ENCODE measurements at places on chromosomes 1 and 21. TPM values are rescaled to one million over a fixed set of nuclear protein-coding genes. Genes with fewer than 3 reads are reported as not detected.

The KRTAP19-1 gene
- not detected for total RNA-seq

The AZIN2 gene
- total RNA-seq, result 14.4 TPM

The RXFP4 gene
- total RNA-seq, result not detected

The MPZL1 gene
- 134 TPM for total RNA-seq

The TCP10L gene
- total RNA-seq, result 1.6 TPM

The RYR2 gene
- total RNA-seq, result 6.1 TPM

The GBP5 gene
- total RNA-seq, result not detected

The ITLN2 gene
- 0.41 TPM for total RNA-seq

The ZNF362 gene
- total RNA-seq, result 113 TPM

The FASLG gene
- total RNA-seq, result not detected

The CCDC181 gene
- total RNA-seq, result 1.3 TPM

The GLIS1 gene
- total RNA-seq, result 1.1 TPM

The UBE2Q1 gene
- total RNA-seq, result 57.6 TPM

The AKR1A1 gene
- 177 TPM for total RNA-seq

The FBXO28 gene
- 26.8 TPM for total RNA-seq

The PDC gene
- not detected for total RNA-seq

The PLA2G2F gene
- not detected for total RNA-seq

The FAM229A gene
- 12.5 TPM for total RNA-seq

The FMO2 gene
- total RNA-seq, result not detected

The TTC34 gene
- total RNA-seq, result 3.5 TPM

The OR2L5 gene
- total RNA-seq, result not detected

The SV2A gene
- 20.3 TPM for total RNA-seq

The ADAMTS4 gene
- total RNA-seq, result 6.8 TPM

The LYPD8 gene
- total RNA-seq, result not detected

The RAP1GAP gene
- 8.0 TPM for total RNA-seq

The TMEM200B gene
- total RNA-seq, result 28.3 TPM

The SH3D21 gene
- total RNA-seq, result 47.1 TPM

The PTPRC gene
- total RNA-seq, result not detected

The GSTM5 gene
- total RNA-seq, result 0.29 TPM

The SYCP1 gene
- not detected for total RNA-seq
